Stimulated activated CD4-positive, alpha-beta T cell treated with anti-CD3 and anti-CD28 coated beads, TNF-alpha, amount 100 ng/mL, for 1 hour (primary cell): ENCODE measurements at places on chromosomes 6 and 20.

DNA sequence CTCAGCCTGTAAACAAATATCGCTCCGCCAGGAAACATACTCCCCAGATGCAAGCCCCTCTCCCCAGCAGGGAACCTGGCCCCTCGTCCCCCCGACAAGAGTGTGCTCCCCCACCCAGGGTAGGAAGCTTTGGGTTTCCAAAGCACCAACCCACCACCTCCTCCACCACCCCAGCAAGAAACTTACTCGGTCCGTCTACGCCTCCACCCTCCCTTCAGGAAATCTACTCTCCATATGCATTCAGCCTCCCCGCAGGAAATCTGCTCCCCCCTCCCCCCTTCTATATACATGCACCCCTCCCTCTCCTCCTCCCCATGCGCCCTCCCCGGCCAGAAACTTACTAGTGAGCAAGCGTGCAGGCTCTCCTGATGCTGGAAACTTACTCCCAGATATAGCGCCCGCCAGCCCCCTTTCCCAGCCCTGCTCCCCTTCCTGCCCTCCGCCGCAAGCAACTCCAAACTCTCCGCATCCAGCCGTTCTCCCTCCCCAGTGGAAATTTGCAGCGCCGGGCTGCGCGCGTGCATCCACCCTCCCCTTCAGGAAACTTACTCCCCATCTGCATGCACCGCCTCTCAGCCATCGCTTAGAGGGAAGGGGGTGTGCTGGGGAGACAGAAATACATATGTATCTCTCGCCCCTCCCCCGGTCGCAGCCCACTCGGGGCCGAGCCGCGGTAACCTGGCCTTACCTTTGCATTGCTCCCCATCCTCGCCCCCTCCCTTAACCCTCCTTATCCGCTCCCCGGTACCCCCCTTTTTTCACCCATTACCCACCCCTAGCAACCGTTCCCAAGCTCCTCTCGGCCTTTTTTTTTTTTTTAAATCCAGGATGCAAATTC, at the start of gene TRERF1:
Gene TRERF1, minus strand, starts transcription at position 594 of the 838 bp plus-strand sequence. CDS start 182,336 bp downstream, outside the sequence.
- DNase-seq, result peak; percentile 25

DNA sequence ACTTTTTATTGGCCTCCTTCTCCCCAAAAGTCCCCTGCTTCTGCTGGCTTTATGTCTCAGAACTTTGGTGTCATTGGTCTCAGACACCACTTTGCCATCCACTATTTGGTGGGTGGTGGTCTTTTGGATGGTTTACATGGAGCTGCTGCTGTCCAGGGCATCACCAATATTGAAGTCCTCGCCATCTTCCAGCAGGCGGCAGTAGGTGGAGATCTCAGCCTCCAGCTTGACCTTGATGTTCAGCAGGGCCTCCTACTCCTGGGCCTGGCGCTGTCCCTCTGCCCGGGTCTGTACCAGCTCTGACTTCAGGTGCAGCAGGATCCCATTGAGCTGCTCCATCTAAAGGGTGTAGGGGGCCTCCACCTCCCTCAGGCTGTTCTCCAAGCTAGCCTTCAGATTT, 148.4 kb upstream of the FOXA2 start:
- no peak for DNase-seq

DNA sequence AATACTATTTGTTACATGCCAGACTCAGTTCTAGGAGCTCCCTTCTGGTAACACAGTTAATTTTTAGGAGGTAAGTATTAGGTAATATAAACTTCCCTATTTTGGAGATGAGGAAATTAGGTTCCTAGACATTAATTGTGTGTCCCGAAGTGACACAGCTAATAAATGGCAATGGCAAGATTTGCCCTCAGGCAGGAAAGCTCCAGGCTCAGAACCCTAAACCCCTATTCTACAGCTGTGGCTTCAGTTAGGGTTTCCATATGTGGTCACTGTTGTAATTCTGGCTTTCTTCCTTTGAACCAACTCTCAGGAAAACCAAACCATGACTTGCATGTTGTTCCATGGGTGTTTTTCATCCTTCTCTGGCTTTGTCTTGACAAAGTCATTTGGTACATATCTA, 188.2 kb downstream of the PLCB1 start:
- no peak for DNase-seq

- no peak for DNase-seq
Measured at GRCh38 chr6:69917834-69918233, 51.5 kb downstream of the COL19A1 start.

GRCh38 chr6:41683273-41683522, 44.9 kb downstream of the MDFI start:
- DNase-seq, result peak; percentile 10

DNA sequence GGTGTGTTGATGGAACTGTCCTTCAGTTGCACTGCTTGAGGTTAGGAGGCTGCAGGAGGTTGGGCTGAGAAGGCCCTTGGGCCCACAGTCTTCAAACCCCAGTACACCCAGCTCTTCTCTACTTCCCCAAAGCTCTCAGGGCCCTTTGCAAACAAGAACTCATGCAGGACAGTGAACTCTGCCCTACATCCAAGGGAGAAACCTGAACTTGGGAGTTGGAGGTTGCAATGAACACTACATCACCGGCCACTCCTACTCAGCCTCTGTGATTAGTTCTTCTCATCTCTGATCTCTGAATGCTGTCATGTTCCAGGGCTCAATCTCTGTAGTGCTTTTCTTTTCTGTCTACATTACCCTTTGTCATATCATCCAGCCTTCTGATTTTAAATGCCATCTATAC, 148.5 kb upstream of the PDE7B start:
- no peak for DNase-seq

GRCh38 chr6:52361414-52361944, 472 bp upstream of the PAQR8 start:
- no peak for DNase-seq

GRCh38 chr6:24284006-24284405, 73.9 kb downstream of the DCDC2 start:
- no peak for DNase-seq

DNA sequence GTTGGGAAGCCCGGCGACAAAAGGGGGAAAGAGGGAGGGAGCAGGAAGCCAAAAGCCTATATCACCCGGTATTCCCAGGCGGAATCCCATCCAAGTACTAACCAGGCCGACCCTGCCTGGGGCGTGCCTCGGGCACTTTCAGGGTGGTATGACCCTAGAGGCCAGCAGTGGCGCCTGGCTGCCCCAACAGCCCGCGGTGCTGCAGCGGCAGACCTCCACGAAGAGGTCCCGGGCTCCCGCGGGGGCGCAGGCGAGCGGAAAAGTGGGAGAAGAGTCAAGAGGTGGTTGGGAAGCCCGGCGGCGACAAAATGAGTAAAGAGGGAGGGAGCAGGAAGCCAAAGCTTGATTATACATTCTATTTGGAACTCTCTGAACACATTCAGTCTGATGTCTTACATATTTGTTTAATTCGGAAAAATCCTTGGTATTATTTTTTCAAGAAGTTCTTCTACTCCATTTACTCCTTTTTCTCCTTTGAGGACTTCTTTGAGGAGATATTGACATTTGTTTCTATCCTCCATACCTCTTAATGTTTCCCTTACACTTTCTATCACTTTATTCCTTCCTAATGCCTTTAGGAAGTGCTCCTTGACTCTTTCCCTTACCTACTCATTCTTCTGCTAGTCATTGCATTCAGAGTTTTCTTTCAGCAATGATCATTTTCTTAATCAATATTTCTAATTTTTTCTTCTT, 11.5 kb downstream of the TREML4 start:
- DNase-seq, result no peak

DNA sequence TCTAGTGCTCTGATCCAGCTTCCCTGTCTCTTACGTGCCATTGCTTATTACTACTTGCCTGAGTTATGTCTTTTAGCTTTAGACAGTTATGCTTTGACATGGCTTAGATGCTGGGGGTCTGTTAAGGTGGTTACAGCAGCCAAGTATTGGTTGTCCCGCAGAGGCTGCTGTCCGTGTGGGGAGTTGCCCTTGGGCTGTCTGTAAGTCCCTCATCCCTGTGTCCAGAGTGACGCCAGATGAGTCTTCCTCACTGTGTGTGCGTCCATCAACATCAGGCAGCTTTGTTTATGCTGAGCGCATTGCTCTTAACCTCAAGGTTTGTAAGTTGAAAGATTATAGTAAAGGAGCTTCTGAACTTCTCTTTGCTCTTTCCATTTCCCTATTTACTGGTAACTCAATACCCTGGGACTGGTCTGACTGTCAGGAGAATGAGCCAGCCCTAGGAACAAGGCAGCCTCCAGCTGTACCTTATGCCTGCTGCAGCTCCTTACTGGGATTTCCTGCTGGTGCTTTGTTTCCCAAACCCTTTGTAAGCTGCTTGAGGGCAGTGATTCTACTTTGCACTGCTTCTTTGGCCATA, 7.2 kb downstream of the FAM120B start:
- no peak for DNase-seq

GRCh38 chr20:39290575-39290974, 328.4 kb downstream of the DHX35 start:
- DNase-seq, result no peak

- DNase-seq, result no peak
Measured at GRCh38 chr6:51467231-51467952, 620.0 kb downstream of the PKHD1 start.

- DNase-seq, result no peak
Measured at GRCh38 chr6:115882174-115882573, 178.5 kb downstream of the FRK start.

- no peak for DNase-seq
Measured at GRCh38 chr6:6556161-6556737, 32.3 kb upstream of the LY86 start.
